ELR (cell line): ENCODE measurements at places on chromosomes 3 and 15.
A peak's percentile ranks its signal among the peaks of the same experiment; 100 is the strongest.

DNA sequence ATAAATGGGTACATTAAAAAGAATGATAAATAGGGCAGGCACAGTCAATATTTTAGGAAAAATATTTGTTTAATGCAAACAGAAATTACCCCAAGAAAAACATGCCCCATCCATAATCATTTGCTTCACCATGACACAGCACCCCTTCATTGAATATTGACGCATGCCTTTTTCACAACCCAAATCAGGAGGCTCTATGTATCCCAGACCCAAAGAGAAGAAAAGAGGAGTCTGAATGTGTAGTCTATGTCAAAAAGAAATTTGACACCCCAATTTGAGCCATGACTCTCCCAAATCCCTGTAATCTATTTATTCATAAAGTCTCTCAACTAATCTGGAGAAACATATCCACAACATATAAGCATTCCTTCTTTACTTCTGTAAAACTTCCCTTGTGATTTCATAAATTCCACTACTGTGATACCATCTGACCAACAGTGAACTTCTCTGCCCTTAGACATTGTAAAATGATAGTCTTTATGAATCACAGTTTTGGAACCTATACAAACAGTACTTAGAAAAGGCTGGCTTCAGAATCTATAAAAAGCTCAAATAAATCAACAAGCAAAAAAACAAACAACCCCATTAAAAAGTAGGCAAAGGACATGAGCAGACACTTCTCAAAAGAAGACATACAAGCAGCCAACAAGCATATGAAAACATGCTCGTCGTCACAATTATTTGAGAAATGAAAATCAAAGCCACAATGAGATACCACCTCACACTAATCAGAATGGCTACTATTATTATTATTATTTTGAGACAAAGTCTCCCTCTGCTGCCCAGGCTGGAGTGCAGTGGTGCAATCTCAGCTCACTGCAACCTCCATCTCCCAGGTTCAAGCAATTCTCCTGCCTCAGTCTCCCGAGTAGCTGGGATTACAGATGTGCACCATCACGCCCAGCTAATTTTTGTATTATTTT, 53.4 kb upstream of the XRN1 start:
- peak; percentile 87 for DNase-seq

DNA sequence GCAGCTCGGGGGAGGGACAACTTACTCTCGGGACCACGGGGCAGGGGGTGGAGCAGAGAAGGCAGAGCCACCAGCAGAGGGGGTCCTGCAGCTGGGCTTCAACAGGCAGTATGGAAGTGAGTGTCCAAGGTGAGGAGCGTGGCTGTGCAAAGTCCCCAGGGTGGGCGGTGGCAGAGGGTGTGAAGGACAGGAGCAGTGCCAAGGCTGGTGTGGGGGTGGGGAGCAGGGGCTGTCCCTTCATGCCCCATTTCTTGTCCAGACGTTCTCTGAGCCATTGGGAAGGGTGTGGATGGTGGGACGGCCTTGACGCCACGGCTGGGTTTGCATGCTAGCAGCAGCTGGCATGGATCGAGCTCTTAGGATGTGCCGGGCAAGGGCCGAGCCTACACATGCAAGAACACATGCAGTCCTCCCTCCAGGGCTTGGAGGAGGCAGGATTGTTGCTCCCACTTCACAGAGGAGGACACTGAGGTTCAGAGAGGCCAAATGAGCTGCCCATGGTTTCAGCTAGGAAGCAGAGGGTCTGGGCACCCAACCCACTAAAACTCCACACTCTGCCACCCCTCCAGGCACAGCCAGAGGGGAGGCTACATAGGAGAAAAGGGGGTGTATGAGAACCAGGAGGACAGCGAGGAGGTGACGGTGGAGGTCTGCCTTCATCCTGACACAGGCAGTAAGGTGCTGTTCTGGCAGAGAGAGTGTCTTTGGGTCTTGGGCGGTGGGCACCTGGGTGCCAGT, 93.6 kb downstream of the TBC1D2B start:
- no peak for DNase-seq

DNA sequence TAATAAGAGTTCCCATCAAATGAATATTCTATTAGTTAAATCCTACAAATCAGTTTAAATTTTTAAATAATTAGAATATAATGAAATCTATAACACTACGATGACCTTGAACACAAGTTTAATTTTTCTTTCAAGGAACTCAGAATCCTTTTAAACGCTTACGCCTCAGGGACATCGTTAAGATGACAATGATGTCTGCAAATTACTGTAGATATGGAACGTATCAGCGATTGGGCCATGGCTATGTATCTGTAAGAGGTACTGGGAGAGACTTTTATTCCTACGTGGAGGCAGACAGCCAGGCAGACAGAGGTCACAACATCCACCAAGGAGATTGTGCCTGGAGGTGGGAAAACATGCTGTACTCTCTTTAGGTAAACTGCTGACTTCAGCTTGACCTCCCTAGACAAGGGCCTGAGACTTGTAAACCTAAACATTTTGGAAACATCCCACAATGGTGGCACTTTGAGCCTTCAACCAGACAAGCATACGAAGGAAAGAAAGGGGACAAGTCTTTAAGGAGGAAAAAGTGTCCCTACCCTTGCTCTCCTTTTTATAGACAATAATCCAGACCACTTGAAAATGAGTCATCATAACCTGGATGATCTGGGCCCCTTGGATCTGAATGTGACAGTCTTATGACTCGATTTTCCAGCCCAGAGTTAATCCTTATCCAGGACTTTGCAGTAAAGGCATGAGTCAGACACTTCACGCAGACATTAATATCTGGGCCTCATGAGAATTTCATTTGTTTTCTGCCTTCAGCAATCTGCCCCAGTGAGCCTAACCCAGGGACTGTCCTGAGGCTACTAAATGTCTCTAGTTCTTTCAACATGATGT, 6.8 kb upstream of the LDHAL6B start:
- DNase-seq: peak; percentile 94

GRCh38 chr15:82751308-82751707, 41.6 kb upstream of the AP3B2 start:
- DNase-seq: no peak

- DNase-seq: no peak
These were observed 68.1 kb downstream of the TRIM69 start for GRCh38 chr15:44804298-44805046.

DNA sequence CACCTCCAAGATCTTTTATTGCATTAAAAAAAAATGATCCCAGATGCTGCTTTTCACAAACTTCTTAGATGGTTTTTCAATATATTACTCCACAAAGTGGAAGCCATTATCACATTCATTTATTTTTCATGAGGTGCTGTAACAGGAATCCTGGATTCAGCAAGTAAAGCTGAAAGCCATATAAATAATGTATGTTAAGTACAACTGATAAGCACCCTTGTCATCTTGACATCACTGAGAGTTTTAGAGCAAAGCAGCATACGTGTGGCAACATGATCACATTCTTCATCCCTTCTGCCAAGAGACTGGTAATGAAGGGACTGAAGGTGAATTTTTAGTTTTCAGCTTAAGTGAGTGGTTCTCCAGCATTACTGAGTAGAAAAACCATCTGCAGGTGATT, 44.9 kb upstream of the LRRFIP2 start:
- no peak for DNase-seq

GRCh38 chr3:134965865-134966481, 170.9 kb downstream of the EPHB1 start:
- DNase-seq: no peak

DNA sequence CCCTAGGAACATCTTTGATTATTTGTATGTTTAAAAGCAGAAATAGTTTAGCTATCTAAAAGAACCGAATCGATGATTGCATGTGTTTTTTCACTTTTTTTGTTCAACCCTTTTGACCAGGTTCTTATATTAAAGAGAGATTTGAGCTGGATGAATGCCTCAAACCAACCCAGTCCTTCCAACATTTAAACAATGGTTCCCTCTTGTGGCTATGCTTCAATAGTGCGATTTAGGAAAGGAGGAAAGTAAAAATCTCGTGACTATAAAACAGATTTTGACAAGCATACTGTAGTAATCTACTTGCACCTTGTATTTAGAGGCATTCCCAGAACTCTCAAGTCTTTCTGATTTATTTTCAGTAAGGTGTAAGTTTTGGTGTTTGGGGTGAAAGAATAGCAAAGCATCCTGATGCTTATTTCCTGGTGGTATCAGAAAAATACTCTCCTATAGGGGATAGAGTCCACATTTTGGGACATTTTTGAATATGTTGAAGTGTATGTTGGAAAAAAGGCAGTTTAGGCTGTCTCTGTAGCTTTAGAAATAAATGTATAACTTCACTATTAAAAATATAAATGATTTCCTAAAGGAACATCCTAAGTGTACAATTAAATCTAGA, 159.6 kb upstream of the KCNH8 start:
- DNase-seq: peak; percentile 0

GRCh38 chr15:74213858-74214284, 11.3 kb upstream of the STRA6 start:
- DNase-seq: no peak

DNA sequence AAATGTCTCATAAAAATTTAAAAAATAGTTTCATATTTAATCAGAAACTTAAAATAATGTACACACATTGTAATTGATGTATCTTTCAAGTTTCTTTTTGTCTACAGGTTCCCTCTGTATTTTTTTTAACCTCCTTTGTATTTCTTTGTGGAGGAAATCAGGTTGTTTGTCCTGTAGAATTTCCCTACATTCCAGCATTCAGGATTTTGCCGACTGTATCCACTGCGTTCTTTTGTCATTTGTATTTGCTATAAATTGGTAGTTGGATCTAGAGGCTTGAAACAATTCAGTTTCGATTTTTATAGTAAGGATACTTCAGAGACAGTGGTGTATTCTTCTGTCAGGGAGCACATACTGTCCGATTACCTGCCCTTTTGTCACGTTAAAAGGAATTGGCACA, 367.2 kb downstream of the SOX2 start:
- DNase-seq: no peak

- no peak for DNase-seq
These were observed 138.9 kb downstream of the APBA2 start for GRCh38 chr15:29024662-29025061.

DNA sequence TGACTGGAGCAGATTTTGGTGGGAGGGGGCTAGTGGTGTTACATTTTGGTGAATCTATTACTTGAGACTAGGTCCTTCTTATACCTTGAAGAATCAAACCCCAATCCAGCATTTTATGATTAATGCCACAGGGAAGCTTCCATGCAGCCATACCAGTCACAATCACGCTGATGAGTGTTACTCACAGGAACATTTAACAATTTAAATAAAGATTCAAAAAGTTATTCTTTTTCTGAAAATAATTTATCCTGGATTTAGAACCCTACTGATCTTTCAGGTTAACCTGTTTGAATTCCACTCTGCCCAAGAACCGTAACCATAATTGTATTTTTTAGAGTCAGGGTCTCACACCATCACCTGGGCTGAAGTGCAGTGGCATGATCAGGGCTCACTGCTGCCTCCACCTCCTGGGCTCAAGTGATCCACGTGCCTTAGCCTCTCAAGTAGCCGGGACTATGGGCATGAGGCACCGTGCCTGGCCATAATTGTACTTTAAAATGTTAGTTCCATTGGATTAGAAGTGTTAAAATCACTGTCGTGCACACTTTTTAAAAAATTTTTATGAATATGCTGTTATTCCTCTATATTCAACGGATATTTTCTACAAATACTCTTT, 929 bp upstream of the MTMR10 start:
- DNase-seq: peak; percentile 13

DNA sequence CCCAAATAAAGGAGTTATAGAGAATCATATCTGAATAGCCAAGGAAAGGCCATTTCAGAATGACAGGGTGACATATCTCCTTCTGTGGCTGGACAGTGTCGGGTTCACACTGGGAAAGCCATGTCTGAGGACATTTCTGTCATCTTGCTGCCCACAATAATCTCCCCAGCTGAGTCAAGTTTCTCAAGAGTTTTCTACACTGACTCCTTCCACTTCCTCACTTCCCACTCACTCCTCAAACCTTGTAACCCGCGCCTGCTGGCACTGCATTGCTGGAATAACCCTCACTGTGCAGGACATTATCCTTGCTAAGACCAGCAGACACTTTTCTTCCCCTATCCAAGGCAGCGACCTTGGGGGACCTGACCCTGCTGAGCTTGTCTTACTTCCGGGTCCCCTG, 5.3 kb upstream of the INSYN1 start:
- no peak for DNase-seq

GRCh38 chr15:65355173-65355987, 22.4 kb downstream of the IGDCC3 start:
- DNase-seq: no peak

GRCh38 chr15:50627351-50628055, 59.1 kb downstream of the TRPM7 start:
- peak; percentile 26 for DNase-seq

DNA sequence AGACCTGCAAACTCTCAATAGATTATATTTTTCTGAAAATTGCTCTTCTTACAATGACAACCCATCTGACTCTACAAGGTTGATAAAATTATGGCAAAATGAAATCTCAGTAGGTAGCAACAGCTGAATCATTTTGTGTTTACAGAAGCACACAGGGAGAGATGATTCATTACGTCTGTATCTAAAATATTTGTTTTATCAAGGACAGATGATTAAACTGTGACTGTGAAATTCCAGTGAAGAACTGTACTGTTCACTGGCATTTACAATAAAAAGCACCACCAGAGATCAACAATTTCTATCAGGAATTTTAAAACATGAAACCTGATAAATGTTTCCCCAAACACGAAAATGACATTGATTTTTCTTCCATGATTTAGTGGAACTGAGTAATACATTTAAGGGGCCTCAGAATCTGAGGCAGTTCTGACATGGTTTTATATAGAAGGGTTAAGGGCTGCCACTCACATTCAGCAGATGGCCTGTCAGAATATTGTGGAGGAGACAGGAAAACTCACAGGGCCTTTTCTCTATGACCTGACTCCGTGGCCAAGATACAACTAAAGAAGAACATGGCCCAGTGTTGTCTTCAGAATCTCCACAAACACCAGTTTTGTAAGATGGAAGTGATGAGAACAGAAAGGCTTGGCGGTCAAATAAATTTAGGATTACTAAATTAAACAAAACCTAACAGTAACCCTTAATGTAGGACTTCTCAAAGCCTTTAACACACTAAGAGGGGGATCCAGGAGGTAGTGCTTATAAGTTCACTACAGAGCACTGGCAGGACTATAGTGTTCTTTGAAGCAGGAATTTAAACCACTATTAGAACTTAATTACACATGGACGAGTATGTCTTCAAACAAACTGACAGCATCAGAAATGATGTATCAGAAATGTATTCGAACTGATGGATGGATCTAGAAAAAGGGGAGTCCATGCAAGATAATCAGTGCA, 25.9 kb downstream of the RAD18 start:
- peak; percentile 94 for DNase-seq

DNA sequence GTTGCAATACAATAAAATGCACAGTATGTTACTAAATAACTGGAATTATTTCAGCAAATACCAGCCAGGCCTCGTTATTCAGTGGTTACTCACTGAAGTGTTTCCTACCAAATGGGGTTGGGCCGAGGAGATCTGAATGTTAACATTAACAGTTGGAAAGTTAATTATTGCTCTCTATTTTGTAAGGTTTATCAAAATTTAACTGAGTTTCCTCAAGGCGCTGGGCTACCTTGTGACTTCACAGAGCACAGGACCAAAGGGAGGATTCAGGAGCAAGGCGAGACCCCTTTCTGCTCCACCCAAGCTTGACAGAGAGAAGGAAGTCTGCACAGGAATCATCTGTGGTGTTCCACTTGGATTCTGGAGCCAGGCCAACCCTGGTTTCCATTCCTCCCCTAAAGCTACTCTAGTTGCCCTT, 21.6 kb downstream of the ADAMTS9 start:
- no peak for DNase-seq

GRCh38 chr15:51796847-51797401, 32.5 kb upstream of the TMOD3 start:
- peak; percentile 30 for DNase-seq
